ENCODE measurements at places on chromosomes 2 and 18.
A peak's percentile ranks its signal among the peaks of the same experiment; 100 is the strongest.

- DNase-seq: no peak
Measured at GRCh38 chr2:230230087-230230486, 4.6 kb downstream of the SP140 start.

DNA sequence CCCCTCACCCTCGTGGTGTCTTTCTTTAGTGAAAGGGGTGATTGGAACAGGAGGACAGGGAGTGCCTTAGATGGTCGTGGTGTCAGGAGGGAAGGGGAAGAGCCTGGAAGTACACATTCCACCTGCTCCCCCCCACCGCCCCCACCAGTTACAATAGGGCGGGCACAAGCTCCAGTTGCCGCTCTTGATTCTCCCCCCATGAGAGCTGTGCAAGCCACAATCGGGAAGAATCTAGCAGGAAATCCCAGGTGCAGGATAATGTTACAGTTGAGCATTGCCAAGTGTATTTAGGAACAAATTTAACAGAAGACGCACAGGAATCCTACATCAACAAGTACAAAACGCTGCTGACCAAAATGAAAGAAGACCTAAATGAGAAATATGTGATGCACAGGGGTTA, 73.6 kb downstream of the ASAP2 start:
- no peak for DNase-seq

GRCh38 chr2:37282746-37283145, 41.9 kb downstream of the PRKD3 start:
- no peak for DNase-seq

DNA sequence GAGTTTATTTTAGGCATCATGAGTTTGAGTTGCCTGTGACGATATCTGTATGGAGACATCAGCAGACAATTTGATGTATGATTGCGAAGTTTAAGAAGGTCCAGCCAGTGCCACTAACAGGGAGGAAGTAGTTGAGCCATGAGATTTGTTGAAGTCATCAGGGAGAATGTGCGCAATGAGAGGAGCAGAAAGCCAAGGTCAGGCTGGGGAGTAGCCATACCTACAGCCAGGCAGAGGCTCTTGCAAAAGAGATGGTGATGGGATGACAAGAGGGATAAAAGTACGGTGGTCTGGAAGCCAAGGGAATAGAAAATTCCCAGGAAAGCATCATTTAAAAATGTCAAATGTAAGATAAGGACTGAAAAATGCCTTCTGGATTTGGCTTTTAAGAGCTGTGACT, 51.2 kb downstream of the LIMS1 start:
- peak; percentile 21 for DNase-seq

- DNase-seq: no peak
Measured at GRCh38 chr2:172358691-172359556, 68.5 kb upstream of the ITGA6 start.

GRCh38 chr2:125710561-125710960, 945.4 kb upstream of the GYPC start:
- no peak for DNase-seq

- no peak for DNase-seq
Measured at GRCh38 chr2:208039376-208040110, 14.2 kb upstream of the PLEKHM3 start.

DNA sequence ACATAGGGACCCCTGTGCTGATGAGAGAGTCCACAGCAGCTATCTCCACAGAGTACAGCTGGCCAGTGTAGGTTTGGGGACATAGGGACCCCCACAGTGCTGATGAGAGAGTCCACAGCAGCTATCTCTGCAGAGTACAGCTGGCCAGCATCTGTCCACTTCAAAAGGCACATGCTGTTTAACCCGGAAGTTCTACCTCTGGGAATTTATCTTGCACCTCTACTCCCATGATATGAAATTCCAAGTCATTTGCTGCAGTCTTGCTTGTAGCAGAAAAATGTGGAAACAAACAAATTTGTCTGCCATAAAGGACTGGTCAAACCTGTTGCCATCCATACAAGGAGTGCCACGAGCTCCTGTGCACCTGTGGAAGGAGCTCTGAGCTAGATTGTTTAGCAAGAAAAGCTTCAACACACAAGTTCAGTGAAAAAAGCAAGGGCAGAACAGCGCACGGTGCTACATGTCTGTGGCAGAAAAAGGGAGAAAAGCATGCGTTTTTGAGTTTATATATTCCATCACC, 33.1 kb downstream of the LRRFIP1 start:
- no peak for DNase-seq

DNA sequence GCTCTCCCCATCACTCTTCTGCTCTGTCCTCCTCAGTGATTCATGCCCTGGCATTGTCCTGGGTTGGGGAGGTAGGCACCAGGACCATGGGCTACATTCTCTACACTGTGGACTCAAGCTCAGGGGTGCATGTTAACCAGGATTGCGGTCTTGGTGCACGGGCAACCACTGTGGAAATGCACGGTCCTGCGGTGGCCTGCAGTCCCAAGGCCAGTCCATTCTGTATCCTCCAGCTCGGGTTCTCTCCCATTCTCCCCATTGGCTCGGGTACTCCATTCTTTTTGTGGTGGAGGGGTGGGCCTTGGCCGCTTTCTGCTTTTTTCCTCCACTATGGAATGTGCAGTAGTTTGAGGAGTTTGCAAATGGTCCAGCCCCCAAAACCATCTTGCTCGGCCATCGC, 215.0 kb upstream of the MYT1L start:
- DNase-seq: no peak

GRCh38 chr2:172101821-172102390, 794 bp downstream of the DLX2 start:
- DNase-seq: peak; percentile 51

- DNase-seq: no peak
Measured at GRCh38 chr18:13760047-13760446, 33.6 kb downstream of the RNMT start.

Data from CD4-positive, alpha-beta T cell treated with Interferon alpha-2 for 1 hour (primary cell).